ENCODE measurements at places on chromosomes 2 and 18.

GRCh38 chr18:58632552-58632951, 3.7 kb upstream of the ALPK2 start:
- DNase-seq = no peak

- DNase-seq = no peak
These were observed 51.2 kb downstream of the SLC4A5 start for GRCh38 chr2:74291886-74292621.

DNA sequence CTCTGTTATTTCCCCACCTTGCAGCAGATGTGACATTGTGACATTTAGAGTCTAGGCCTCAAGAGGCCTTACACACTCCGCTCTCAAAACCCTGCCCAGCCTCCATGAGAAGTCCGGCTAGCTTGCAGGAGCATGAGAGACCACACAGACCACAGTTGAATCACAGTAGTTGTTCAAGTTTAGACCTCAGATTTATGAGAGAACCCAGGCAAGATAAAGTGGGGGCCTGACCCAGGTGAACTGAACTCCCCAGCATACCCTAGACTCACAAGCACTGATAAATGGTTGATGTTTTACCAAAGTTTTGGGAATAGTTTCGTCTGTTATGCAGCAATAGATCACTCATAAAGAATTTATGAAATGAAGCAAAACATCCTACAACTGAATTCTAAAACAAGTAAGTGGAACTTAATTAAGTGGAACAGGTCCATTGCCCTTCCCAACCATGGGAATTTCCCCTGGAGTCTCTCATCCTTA, 4.7 kb upstream of the STAT1 start:
- DNase-seq = no peak

- DNase-seq = no peak
These were observed 240.7 kb upstream of the DPP10 start for GRCh38 chr2:114201781-114202180.

GRCh38 chr2:28678944-28679343, 72.7 kb upstream of the PPP1CB start:
- no peak for DNase-seq

GRCh38 chr2:206368933-206369569, 74.3 kb upstream of the ADAM23 start:
- no peak for DNase-seq

DNA sequence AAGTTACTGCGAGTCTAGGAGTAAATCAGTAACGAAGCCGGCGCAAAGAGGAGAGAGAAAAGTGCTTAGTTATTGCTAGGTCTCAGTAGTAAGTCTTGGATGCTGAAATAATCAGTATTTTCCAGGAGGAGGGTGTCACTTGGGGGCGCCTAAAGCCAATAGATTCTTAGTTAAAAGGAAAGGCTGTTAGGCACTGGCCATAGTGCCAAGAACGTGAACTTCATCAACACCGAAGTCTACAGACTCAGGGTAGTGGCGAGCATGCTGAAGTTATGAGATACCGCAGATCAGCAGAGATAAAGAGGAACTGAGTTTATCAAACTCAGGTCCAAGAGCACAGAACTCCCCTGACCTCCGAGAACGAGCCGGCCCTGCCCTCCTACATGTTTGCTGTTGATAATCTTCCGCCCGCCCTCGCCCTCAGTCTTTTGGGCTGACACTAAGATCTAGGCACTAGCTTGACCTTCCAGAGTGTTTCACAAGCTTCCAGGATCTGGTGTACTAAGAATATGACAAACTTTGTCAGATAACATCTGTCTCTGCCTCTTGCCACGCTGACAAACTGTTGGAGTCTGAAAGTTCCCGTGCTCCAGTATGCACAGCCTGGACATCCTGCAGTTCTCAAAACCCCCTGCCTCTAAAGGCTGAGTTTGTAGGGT, 49.2 kb downstream of the CYB5A start:
- no peak for DNase-seq

DNA sequence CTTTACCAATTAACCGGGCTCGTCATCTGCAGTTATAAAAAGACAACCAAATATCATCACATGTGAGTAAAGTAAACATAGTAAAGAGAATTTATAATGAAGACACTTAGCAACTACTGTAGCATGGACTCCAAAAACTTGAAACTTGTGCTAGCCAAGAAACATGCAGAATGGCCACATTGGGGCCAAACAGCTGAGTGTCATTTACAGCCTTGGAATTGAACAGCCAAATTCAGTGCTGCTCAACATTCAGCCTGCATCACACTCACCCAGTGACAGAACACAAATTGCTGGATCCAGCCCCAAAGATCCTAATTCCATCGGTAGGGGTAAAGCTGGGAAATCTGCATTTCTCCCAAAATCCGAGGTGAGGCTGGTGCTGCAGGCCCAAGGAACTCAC, 224.8 kb upstream of the GYPC start:
- DNase-seq = no peak

GRCh38 chr2:225411452-225411851, 11.9 kb downstream of the NYAP2 start:
- no peak for DNase-seq

DNA sequence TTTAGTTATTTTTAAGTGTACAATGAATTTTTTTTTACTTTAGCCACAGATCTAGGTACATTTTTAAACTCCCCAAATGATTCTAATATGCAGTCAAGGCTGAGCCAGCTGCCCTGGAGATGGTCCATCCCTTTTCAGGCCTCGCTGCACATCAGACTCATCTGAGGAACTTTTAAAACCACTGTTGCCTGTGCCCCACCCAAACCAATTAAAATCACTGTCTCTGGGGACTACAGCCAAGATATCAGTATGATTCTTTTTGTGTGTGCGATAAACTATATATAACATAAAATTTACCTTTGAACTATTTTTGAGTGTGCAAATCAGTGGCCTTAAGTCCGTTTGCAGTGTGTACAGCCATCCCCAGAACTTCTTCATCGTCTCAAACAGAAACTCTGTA, 9.1 kb upstream of the MALT1 start:
- no peak for DNase-seq

DNA sequence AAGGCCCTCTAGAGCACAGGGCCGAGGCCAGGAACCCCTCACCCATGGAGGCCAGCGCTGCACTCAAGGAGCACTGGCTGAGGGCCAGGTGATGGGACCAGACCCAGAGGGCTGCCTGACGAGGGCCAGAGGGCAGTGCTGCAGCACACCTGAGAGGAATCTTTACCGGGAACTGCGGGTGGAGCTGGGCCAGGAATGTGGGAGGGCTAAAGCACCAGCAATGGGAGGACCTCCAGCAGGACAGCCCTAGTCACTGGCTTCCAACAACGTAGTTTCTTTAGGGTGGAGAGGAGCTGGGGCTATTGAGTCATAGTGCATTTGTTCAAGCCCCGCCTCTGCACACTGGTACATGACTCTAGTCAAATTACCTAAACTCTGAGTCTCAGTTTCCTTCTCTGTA, 143.4 kb downstream of the TMEM17 start:
- DNase-seq = no peak

- DNase-seq = no peak
These were observed 25.3 kb downstream of the FZD5 start for GRCh38 chr2:207744451-207744850.

GRCh38 chr18:70489986-70490933, 201.4 kb downstream of the SOCS6 start:
- no peak for DNase-seq

- DNase-seq = no peak
These were observed 72.9 kb downstream of the MAP3K20 start for GRCh38 chr2:173148520-173148919.

GRCh38 chr2:224946895-224947294, 95.4 kb downstream of the DOCK10 start:
- DNase-seq = no peak

- no peak for DNase-seq
These were observed 51.3 kb upstream of the SLC1A4 start for GRCh38 chr2:64937687-64938491.

GRCh38 chr18:66564236-66564635, 39.7 kb downstream of the CDH19 start:
- DNase-seq = no peak

DNA sequence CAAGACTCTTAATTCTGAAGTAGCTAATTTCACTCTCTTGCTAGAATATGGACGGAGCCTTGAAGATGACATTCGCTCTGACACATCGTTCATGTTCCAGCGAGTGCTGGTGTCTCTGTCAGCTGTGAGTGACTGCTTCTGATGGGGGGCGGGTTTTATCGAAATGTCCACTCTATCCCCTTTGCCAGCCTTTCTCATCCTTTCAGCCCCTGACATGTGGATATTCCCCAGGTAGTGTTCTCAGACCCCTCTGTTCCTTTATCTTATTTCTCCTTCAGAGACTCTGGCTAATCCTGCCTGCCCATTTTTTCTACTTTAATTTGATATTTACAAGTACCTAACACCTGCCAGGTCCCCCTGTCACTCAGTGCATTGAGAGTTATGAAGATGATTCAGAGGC, 18.9 kb upstream of the GMCL1 start:
- no peak for DNase-seq

DNA sequence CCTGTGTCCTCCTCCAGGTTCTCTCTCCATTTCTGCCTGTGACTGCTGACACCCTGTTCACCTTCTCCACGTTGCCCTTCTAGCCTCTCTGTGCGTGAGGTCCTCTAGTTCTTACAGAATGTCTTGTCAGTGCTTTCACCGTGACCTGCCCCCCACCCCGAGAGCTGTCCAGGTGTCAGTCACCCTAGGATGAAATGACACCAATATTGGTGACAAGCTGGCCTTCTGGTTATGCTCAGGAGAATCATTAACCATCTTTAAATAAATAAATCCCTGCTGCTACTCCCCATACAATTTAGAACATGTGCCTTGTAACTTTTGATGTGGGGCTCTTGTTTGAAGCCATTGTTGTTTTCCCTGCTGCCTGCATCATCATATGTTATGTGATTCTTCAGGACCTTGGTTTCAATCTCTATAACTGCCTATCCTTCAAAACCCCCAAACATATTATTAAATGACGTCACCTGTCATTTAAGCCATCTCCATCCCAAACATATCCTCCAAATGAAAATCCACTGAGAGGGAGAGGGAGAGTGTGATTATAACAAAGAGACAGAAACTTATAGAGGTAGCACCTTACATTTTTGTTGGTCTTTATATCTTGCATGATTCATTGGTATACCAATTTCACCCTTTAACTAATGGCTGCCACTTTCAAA, 496.3 kb downstream of the PARD3B start:
- DNase-seq = no peak

- DNase-seq = no peak
These were observed 51.4 kb upstream of the IL1R1 start for GRCh38 chr2:102091121-102091520.

GRCh38 chr18:41324020-41324791, 630.8 kb upstream of the PIK3C3 start:
- no peak for DNase-seq

DNA sequence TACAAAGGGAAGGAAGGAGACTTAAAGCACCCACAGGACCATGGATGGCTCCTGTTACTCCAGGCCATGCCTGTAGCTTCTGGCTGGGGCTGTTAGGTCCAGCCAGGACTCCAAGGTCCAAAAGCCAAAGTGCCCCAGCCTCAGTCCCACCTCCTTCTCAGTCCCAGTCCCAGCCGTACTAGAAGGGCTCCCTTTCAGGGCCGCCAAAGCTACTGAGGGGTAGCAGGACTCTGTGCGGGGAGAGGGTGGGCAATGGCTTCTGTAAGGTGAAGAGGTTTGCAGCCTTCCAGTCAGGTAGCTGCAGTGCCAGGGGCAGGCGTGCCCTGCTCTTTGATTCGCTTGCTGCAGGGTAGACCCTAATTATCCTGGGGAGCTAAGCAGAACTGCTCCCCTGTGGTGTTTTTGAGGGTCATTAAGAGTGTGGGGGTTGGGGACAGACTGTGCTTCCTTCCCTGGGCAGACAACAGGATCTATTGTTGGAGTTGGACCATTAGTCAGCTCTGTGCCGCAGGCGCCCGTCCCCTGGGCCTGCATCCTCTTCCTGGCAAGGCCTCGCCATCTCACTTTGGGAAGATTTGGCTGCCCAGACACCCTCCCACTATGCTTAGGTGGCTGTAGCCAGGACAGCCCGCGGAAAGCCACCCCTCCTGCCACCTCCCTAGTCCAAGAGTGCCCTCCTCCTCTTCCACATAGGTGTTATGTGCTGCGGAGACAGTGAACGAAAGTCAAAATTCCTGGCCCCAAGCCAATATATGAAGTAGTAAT, 118.8 kb downstream of the ZBTB7C start:
- no peak for DNase-seq

- DNase-seq = no peak
These were observed 157.9 kb upstream of the UNC80 start for GRCh38 chr2:209613649-209614305.

DNA sequence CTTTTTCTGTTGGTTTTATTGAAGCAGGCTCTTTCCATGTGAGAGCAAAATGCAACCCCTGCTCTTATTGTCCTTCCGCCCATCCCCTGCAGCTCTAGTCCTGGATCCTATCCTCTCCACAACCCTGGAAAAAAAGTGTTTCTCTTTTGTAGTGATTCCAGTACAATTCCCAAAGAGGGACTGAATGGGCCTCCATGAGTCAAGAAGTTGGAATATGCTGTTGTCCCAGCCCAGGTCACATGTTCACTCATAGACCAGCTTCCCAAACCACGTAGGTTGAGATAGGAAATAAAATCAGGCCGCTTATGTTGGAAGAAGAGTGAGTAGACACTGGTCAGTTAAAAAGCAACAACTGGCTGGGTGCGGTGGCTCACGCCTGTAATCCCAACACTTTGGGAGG, 39.4 kb downstream of the CPO start:
- DNase-seq = no peak

DNA sequence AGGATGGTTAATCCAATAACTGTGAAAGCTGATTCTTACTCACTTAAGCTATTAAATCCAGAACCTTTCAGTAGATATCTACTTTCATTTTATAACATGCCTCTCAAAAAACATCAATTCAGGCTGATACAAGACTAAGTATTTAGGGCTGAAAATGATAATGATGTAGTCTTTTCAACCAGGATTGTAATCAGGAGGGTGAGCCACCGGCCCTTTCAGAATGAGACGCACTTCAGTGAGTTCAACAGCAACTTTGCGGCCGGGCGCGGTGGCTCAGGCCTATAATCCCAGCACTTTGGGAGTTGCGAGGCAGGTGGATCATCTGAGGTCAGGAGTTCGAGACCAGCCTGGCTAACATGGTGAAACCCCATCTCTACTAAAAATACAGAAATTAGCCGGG, 30.4 kb downstream of the RBMS1 start:
- DNase-seq = no peak

GRCh38 chr18:79503406-79503805, 107.7 kb downstream of the NFATC1 start:
- DNase-seq = no peak

DNA sequence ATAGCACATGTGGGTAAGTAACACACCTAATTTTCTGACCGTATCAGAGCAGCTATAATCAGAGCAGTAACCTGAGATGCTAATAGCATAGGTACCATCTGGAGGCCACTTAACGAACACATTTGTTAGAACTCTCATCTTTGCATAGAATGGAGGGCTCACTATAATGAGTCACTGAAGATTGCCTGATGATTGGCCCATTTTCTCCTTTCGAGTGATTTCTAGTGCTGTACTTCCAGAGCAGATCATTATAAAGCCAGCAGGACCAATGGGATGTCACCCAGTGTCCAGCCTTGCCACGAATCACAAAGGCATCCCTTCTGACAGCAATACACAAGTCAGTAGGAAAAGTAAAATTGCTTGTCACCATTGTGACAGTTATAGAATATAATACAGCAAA, 81.7 kb upstream of the REV1 start:
- DNase-seq = no peak

- no peak for DNase-seq
These were observed 24.2 kb upstream of the MCFD2 start for GRCh38 chr2:46939626-46940359.

Measured in stimulated activated CD8-positive, alpha-beta memory T cell treated with anti-CD3 and anti-CD28 coated beads, Interleukin-7, amount 100 ng/mL, for 4 hours (primary cell).